ENCODE measurements at places on chromosomes 6 and 20.
A peak's percentile ranks its signal among the peaks of the same experiment; 100 is the strongest.

- no peak for DNase-seq
Observed at GRCh38 chr6:145036848-145037567, 698.3 kb downstream of the EPM2A start.

GRCh38 chr6:70221025-70221714, 81.7 kb downstream of the COL9A1 start:
- no peak for DNase-seq

- DNase-seq, result no peak
Observed at GRCh38 chr20:15835811-15836210, 737.4 kb downstream of the KIF16B start.

- DNase-seq, result no peak
Observed at GRCh38 chr6:47027315-47027714, 14.8 kb downstream of the ADGRF1 start.

DNA sequence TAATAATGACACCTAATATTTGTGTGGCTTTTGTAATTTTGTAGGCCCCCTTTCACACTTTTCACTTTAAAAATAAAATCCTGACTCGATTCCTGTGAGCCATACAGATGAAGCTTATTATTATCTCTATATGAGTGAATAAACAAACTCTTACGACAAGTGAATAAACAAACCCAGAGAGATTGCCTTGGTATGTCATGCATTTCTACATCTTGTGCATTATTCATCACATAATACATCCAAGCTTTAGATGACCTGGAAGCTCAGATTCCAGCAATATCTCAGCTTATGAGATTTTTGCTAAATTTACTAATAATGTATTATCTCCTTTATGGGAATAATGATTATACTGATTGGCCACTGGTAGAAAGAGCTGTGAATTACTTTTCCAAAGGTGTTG, 248.2 kb downstream of the TBX18 start:
- no peak for DNase-seq

DNA sequence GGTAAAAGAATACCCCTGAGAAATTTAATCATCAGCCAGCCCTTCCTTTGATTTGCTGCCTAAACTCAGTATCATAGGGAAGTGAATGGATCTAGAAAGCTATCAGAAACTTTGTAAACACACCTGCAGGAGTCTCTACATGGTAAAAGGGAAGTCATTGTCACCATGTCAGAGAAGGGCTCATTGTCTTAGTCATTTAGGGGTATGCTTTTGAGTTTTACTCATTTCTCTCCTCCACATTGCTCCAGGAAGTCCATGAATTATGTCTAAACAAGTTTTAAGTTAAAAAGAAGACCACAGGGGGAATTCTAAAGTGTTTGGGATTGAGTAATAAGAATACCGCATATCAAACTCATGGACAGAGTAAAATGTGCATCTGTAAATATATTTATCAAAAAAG, 2.5 kb downstream of the SLC17A1 start:
- DNase-seq, result no peak

DNA sequence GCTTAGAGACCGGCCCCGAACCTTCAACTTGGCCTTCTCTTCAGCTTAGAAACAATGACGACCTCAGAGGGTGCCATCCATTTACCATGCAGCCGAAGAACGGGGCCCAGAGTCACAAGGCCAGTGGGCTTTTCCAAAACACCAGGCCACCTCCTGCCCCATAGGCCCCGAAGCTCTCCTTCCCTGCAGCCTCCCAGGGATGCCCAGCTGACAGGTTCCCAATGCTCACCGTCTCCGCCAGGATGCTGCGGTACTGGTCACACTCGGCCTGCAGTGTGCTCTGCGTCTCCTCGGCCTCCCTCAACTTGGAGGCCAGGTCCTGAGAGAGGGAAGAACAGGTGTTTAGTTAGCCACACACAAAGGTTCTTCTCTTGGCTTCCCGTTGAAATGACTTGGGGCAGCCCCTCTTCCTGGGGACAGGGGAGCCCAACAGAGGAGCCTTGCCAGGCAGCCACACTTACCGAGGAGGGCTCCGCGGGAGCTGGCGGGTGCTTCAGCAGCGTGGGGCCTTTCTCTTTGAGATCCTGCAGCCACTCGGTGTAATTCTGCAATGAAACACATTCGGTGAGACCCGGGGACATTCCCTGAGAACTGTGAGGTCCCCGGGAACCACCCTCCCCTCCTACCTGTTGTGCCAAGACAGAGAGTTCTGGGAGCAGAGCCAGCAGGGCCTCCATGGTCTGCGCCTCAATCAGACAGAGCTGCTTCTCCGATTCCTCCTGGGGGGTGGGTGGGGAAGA, 51.5 kb downstream of the DSTN start:
- DNase-seq, result no peak

DNA sequence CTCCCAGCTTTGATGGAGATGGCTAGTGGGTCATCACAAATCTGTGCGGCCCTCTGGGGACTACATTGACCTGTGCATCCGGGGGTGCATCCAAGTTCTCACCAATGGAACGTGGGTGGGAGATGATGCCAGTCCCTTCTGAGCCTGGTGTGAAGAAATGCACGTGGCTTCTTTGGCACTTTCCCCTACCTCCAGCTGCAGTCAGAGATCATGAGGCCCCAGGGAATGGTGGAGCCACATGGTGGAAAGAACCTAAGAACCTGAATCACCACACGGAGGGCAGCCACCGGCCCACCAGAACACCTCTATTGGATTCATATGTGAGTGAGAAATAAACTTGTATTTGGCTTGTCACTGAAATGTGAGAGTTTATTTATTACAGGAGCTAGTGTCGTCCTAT, 9.9 kb upstream of the CDKN1A start:
- DNase-seq, result no peak

DNA sequence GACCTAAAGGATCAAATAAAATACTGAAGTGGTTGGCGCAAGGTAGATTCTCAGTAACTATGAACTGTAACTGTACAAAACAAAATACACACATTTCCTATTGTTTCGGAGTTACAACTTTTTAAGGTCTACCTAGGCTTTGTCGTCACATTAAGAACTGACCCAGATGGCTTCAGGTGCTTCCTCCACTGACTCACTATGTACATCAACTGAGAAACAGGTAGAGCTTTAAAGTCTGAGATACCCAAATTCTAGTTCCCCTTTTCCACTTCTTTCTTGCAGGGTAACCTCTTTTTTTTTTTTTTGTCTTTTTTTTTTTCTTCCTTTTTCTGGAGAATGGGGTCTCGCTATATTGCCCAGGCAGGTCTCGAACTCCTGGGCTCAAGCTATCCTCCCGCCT, 5.5 kb downstream of the SNRPB start:
- DNase-seq, result no peak

GRCh38 chr20:63471717-63471980, 806 bp downstream of the KCNQ2 start:
- DNase-seq, result no peak

- peak; percentile 57 for DNase-seq
Observed at GRCh38 chr6:167079853-167080297, 43.0 kb upstream of the CCR6 start.

GRCh38 chr20:25254986-25255680, 7.2 kb downstream of the PYGB start:
- no peak for DNase-seq

DNA sequence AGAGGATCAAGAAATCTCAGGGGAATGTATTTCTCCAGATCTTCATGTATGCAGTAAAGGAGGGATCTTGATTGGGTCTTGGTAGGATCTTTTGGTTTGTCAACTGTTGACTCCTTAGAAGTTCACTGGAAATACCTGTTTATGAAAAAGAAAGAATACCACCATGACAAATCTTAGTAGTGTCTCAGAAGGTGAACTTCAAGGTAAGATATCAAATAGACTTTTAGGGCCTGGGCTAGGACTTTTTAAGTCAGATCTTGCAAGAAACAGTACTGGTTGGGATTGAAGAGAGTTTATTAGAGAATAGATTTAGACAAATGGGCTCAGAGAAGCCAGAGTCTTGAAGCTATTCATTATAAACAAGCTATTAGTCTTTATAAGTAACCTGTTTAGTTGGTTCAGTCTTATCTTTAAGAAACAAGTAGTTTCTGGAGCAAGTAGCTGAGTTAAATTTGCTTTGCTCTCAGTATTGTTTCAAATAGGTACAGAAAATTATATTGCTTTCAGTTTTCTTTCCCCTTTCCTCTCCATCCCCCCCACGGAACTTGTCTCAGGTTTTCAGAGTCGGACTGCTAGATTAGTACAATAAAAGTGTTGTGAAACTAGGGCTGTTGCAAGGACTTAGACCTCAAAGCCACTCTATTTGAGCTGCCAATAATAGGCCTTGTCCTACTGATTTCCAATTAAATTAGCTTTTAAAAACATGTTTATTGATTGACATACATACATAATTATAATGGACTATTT, 529.1 kb upstream of the CITED2 start:
- DNase-seq, result no peak

DNA sequence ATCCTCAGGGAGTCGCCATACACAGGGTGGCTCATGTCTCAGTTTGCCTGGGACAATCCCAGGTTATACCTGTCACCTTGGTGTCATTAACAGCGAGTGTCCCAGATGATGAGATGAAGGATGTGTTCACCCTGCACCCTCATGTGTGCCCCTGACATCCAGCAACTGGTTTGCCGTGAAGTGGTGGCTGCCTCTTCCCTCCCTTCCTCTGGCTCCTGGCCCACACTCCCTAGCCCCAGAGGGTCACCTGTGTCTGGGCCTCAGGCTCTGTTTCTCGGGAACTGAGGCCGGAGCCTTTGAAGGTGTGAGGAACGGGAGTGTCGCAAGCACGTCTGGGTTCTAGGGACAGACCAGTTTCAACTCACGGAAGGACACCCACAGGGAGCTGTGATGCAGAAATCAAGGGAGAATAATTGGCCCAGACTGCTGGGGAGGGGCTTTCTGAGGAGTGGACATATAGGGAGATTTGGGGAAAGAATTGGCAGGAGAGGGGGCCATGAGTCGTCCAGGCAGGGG, 35.8 kb upstream of the PHACTR3 start:
- no peak for DNase-seq

GRCh38 chr20:62638055-62638570, 4.2 kb upstream of the SLCO4A1 start:
- no peak for DNase-seq

DNA sequence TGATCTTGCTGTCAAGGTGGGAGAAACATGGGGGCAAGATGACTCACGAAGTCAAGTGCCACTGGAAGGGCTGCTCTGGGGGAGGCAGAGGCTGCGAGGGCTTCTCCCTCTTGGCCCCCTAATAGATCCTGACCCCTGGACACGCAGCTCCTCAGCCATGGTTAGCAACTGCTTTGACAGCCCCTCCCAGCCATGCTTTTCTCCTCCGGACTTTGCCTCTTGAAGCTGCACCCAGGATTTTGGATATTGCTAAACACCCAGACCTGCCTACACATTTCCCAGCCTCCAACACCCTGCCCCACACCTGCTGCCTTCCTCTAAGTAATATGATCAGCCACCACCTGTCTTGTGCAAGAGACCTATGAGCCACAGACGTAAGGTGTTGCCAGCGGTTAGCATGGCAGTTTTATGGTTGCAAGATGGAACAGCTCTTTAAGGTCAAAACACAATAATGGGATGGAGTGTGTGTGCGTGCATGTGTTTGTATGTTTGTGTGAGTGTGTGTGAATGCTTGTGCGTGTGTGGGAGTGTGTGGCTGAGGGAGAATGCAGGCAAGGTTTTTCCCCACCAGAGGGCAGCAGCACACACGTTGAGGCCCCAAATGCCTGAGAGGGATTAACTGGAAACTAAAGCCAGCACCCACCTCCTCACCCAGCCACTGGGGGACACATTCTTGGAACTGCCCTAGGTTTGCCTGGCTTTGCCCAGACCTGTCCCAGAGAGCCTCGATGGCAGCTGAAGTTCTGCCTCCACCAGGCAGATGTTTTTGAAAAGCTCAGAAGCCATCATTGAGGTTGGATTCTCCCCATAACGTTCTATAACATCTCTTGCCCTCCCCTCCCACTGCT, 2.5 kb downstream of the IP6K3 start:
- peak; percentile 66 for DNase-seq

GRCh38 chr6:46105568-46105967, 24.2 kb upstream of the ENPP4 start:
- DNase-seq, result no peak

DNA sequence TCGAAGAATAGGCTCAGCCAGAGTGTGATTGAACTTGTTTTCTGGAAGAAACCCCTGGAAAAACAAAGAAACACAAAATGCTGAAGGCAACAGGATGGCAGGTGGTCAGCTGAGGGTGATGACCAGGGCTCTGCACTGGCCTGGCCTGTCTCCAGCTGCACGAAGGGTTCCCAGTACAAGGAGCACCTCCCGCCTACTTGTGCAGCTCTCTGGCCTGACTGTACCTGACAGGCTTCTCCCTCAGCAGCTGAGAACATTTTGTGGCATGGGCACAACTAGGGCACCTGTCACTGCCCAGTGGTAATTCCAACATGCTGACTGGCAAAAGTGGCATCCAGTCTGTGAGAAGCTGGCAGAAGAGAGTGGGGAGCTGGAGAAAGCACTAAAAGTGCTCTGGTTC, 38.8 kb upstream of the EMILIN3 start:
- DNase-seq, result no peak

- DNase-seq, result no peak
Observed at GRCh38 chr6:80143419-80143937, 37.0 kb downstream of the BCKDHB start.

- no peak for DNase-seq
Observed at GRCh38 chr20:23366384-23366783, 4.4 kb downstream of the GZF1 start.

- no peak for DNase-seq
Observed at GRCh38 chr20:51889466-51889865, 87.1 kb upstream of the SALL4 start.

- no peak for DNase-seq
Observed at GRCh38 chr6:83370567-83370966, 60.3 kb downstream of the ME1 start.

DNA sequence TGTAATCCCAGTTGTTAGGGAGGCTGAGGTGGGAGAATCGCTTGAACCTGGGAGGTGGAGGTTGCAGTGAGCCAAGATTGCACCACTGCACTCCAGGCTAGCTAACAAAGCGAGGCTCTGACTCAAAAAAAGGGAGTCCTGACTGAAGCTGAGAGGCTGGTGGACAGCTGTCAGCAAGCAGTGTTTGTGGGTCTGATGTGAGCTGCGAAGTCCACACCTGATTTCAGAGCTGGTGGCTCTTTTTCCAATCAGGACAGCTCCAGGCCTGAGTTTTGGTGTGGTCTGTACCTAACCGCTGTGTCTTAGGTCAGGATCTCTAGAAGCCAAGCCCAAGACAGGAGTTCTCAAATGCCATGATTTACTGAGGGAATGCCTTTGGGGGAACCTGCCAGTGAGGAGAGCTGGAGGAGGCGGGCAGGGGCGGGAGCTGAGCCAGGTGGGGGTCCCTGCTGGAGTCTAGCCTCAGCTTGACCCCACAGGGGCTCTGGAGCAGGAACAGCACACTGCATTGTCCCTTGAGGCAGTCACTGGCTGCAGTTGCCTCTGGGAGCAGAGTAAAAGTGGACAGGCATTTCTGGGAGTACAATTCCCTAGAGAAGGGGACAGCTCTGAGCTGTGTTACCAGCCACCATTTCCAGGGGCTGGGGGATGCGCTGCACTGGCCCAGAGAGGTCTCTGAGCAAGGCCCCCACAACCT, 5.0 kb downstream of the GFRA4 start:
- no peak for DNase-seq

- DNase-seq, result no peak
Observed at GRCh38 chr6:2820415-2820814, 21.2 kb downstream of the SERPINB1 start.
